ENCODE measurements at places on chromosomes 3 and 15.
A peak's percentile ranks its signal among the peaks of the same experiment; 100 is the strongest.

GRCh38 chr15:82571722-82572222 lies 31.5 kb upstream of the RPS17 start:
- no peak for DNase-seq

DNA sequence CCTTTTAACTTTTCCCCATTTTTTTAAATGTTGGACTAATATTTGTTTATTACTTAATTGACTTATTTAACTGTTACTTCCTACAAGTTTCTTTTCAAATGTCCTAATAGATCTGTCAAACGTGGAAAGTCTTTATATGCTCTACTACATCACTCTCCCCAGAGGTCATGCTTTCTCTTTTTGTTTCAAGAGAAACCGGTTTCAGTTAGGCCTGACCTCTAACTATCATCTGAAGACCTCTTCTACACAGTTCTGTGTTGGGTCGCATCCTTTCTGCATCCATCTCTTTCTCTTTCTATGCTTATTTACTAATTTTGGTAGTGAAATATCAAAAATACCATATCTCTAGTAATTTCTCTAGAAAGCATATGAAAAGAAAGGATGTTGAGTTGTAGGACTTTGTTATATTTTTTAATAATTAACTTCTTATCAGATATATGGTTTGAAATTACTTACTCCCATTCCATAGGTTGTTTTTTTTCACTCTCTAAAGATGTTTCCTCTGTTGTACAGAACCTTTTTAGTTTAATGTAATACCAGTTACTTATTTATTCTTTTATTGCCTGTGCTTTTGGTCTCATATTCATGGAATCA lies 781.2 kb upstream of the ARPP21 start:
- no peak for DNase-seq

GRCh38 chr3:115194476-115194875 lies 47.4 kb upstream of the ZBTB20 start:
- DNase-seq, result no peak

DNA sequence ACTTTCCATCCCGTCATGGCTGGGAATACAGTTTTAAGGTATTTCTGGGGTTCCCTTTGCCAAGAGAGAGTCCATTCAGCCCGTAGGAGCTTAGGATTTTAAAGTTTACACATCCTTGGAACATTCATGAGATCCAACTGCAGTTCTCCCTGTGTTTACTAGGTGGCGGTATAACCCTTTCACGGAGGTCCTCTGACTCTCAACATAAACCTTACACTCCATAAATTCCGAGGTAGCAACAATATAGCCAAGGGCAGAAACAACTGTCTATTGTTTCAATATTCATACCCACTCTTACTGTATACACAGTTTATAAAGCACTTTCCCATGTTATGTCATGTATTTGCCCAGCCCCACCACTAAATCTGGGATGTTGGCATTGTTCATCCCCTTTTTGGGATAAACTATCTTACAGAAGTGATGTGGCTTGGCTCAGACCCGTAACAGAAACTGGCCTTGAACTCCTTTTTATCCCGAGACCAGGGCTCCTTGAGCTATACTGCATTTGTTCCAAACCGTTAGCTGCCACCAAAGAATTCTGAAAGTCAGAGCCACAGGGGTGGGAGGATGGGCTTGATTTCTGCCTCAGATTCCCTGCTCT lies 69.2 kb upstream of the COL6A5 start:
- no peak for DNase-seq

DNA sequence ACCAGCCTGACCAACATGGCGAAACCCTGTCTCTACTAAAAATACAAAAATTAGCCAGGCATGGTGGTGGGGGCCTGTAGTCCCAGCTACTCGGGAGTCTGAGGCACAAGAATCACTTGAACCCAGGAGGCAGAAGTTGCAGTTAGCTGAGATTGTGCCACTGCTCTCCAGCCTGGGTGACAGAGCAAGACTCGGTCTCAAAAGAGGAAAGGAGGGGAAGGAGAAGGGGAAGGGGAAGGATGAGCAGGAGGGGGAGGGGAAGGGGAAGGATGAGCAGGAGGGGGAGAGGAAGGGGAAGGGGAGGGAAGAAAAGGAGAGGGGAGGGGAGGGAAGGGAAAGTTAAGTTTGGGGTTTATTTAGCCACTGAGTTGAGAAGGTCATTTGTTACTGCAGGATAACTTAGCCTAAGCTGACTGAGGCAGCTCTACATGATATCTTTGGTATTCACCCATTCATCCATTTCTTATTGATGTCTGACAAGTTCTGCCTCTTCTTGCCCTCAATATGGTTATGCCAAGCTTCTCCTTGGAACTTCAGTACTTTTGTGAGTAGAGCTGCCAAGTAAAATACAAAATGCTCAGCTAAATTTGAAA lies 15.9 kb upstream of the ABHD2 start:
- no peak for DNase-seq

DNA sequence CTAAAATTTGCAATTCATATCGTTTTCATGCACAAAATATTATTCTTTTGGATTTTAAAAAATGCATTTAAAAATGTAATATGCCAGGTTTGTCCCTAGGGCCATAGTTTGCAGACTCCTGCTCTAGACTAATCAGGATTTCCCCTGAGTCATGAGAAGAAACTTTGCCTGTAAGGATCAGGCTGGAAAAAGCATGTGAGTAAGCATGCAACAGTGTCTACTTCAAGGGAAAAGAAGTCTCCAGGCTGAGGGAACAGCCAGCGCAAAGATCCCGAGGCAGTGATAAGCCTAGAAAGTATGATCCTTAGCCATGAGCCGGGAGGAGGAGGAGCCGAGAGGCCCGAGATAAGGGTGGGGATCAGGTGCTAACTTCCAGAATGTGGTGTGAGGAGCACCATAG lies 382.8 kb upstream of the CFAP20DC start:
- no peak for DNase-seq

GRCh38 chr3:47121409-47121808 lies 42.5 kb downstream of the SETD2 start:
- DNase-seq, result no peak

DNA sequence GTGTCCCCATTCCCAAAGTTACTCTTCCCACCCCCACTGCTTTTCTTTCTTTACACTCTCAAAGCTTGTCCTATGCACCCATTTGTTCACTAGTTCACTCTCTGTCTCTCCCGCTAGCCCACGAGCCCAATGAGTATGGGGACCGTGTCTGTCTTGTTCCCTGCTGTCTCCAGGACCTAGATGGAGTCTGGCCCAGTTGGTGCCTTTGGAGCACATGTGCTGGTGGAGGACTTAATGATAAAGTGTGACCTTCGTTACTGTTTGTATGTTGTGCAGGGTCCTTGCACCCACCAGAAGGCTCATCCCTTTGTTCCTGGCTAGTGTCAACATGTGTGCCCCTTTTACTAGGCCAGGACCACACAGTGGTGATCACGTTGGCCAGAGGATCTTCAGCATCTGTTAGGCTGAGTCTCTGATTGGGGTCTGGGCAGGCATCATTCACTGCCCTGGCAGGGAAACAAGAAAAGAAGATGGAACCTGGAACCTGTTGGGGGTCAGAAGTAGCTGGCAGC lies 7.4 kb downstream of the CISH start:
- DNase-seq, result no peak

- no peak for DNase-seq
These were observed 40.6 kb downstream of the AMOTL2 start for GRCh38 chr3:134333522-134334181.

DNA sequence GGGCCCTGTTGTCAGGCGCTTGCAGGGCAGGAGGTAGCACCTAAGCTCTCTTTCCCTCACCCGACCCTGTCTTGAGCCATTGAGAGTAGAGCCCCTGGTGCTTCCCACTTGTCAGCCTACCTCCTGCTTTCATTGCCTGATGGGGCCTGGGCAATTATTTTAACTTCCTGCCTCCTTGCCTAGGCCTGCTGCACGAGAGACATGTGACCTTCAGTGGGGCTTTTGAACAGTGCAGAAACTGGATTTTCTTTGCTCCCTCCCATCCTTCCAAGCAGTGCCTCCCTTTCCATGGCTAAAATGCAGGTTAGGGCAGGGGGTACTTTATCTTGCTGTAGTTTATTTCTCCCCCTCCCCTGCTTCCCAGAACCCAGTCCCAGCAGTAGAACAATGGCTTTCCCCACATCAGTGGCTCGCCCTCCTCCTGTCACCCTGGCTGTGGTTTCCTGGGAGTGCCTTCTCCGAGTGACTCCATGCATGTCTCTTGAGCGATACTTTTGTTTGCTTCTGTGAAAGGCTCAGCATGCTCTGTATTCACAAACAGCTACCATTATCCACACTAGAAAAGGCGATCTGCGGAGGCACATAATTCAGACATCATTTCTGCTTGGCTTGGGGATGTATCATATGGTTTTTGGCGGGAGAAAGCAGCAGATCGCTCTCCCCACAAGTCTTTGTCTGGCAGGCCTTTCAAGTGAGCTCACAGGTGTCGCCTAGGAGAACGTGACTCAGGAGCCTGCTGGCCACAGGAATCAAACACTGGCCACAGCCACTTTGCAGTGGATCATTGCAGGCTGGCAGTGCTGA lies 24.1 kb downstream of the PDIA5 start:
- peak; percentile 19 for DNase-seq
